ENCODE measurements at places on chromosomes 5 and 9.

DNA sequence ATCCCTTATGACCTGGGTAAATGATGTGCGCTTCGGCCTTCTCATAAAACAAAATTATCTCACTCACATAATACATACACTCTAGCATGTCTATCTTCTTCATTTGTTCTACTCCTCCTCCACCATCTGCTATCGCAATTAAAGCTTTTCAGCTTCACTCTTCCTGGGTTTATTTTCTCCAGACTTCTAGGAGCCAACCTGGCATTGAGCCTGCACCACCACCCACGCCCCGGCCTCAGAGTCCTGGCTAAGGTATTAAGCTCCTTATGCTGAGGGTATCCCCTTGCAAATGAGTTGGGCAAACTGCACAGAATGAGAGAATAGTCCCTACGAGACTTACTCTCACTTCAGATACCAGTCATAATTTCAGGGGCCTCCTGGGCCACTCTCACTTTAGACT, 236.1 kb upstream of the CDH12 start:
- no peak for DNase-seq

DNA sequence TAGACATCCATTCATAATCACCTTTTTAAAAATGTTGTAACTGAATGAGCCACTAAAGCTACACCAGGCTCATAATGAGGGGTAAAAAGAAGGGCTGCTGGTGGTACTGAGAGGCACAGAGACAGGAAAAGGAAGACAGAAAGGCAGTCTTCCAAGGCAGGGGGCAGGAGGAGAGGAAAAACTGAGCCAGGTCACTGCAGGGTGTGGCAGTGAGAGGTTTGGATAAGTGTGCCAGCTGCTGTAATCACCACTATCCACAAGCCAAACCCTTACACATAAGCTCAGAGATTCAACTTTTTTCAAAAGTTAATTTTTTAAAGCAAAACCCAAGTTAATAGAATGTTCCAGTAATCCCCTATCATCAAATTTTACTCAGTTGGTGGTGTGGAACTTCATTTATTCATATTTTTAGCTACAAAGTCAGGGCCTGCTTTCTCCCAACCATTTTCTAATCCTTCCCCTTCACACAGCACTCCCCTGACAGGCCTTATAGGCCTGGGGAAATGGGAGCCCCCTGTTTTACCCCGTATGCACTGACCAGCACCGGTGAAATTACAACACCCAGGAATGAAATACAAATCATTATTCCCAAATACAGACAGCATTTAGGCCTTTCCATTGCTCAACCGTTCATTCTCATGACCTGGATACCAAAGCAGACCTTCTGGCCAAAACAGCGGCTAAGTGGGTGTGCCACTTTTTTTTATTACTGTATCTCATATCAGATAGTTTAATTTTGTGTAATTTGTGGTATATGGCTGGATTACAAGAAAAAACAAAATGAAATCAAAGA, 76.3 kb downstream of the EFNA5 start:
- DNase-seq, result no peak

DNA sequence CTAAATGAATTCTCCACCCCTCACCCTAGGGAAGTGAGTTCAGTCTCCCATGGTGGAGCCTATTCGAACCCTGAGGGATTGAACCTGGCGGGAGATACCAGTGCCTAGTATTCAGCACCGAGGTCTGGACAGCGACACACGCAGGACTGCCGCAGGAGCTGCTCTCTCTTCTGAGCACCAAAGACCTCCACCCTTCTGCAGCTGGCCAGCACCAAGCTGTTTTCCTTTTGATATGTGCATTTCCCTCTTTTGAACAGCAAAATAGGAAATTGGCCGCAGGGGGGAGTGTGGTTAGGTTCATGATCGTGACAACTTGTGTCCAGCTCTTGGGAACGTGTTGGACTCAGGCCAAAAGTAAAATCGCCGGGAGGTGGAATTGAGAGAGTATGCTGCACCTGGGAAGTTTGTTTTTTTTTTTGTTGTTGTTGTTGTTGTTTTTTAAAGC, 1.2 kb upstream of the PCSK1 start:
- DNase-seq, result peak; percentile 39

GRCh38 chr5:40383749-40384651, 295.7 kb upstream of the PTGER4 start:
- DNase-seq, result peak; percentile 38

DNA sequence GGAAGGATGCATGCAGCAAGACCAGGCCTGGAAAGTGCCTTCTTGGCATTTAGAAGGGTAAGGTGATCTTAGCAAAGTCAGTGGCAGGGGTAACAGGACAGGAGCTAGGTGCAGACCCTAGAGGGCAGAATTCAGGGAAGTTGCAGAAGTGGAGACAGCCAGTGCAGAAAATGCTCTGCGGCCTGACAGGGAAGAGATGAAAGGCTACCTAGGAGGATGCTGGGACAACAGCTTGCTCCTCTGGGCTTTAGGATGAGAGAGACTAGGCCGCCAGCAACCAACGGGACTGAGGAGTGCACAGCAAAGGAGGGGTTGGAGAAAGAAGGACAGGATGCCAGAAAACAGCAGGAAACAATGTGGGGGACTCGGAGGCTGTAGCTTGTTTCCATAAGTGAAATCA, 219.9 kb downstream of the FSTL4 start:
- no peak for DNase-seq

GRCh38 chr9:34929506-34930102, 28.5 kb upstream of the PHF24 start:
- DNase-seq, result no peak

GRCh38 chr9:27196383-27196782, 87.4 kb downstream of the TEK start:
- no peak for DNase-seq

- DNase-seq, result no peak
Measured at GRCh38 chr9:4084435-4084818, 215.4 kb downstream of the GLIS3 start.

DNA sequence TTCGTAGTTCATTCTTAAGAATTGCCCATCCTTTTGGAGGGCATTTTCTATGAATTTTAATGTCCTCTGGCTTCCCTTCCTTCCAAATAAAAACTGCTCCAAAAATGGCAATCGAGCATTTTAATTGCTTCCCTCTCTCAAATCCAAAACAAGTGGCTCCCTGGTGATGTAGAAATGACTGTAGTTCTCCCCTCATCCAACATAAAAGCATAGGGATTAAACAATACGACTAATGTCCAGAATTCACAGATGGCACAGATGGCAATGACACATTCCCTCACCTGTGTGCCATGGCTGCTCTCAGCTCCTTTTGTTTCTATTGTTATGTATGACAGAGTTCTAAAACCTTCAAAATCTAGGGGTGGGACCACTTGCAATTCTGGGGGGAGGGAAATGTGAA, 417.3 kb downstream of the RAB3C start:
- DNase-seq, result no peak

DNA sequence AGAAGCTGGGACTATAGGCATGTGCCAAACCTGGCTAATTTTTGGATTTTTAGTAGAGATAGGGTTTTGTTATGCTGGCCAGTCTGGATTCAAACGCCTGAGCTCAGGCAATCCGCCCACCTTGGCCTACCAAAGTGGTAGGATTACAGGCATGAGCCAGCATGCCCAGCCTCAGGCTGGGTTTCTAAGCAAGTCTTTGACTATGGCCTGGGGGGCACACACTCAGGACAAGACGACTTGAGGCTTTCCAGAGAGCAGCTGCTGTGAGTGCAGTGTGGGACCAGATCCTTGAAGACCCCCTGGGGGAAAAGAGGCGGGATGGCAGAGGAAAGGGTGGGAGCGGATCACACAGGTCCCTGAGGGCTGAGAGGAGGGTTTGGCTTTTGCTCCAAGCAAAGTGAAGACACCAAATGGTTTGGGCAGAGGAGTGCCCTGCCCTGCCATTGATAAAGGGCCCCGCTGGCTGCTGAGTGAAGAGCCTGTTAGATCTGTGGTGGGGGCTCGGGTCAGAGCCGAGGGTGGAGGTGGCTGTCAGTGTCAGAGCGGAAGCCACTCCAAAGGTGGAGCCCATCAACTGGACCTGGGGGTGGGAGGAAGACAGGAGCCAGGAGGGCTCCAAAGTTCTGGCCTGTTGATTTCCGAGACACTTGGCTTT, 46.8 kb upstream of the FUBP3 start:
- DNase-seq, result no peak

DNA sequence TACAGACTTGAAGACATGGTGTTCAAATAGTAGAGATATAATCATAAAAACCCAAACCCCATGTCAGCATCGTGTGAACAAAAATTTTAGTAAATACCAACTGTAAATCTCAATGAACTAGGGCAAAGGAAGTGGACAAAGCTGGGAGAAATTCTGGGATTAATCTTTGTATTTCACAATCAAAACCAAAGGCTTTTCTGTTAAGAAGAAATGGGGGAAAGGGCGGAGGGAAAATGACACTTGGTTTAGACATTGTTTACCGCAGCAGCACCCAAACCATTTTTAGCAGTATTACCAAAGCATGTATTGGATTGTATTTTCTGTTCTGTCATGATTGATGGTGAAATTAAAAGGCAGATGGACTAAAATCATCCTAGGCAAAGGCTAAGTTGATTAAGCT, 134.2 kb upstream of the PRSS3 start:
- DNase-seq, result no peak

GRCh38 chr5:26582350-26583045, 455.9 kb downstream of the CDH9 start:
- no peak for DNase-seq

DNA sequence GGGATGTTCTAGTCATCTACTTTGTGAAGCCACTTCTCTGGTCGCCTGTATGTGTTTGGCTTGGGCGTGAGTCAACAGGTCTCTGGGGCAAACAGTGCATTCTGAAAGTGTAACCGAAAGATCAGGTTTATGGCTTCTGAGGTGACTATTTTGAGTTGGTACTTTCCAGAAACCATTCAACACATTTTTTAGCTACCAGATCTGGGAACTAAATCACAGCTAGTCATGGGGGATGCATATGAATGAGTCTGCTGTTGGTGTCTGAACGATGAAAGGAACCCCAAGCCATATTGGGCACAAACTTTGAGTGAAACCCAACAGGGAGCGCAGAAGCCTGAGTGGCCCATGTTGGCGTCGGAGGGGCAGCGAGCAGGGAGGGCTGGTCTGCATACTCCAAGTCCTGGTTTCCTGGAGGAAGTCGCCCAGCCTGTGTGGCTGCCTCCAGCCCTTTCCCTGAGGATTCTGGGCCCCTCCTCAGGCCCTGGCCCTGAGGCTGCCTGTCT, 35.3 kb downstream of the UBE2QL1 start:
- no peak for DNase-seq

- DNase-seq, result no peak
Measured at GRCh38 chr9:35651956-35652828, 1.5 kb upstream of the SIT1 start.

GRCh38 chr5:132496631-132497487, 6.3 kb upstream of the IRF1 start:
- no peak for DNase-seq

GRCh38 chr9:101999441-101999840, 261.0 kb upstream of the GRIN3A start:
- no peak for DNase-seq

GRCh38 chr9:124480621-124480981, 26.6 kb downstream of the NR5A1 start:
- no peak for DNase-seq

DNA sequence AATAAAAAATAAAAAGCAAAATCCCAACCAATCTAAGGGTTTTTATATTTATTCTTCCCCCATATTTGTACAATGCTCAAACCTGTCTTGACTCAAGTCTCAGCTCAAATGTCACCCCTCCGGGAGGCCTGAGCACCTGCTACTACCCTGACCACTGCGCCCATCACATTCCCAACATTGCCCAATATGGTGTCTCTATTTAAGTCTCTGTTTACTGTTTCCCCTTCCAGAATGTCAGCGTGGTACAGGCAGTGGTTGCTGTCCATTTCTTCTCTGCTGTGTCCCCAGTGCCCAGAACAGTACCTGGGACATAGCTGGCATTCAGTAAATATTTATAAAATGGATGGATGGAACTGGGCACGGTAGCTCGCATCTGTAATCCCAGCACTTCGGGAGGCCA, 47.3 kb upstream of the PRRC2B start:
- DNase-seq, result no peak

DNA sequence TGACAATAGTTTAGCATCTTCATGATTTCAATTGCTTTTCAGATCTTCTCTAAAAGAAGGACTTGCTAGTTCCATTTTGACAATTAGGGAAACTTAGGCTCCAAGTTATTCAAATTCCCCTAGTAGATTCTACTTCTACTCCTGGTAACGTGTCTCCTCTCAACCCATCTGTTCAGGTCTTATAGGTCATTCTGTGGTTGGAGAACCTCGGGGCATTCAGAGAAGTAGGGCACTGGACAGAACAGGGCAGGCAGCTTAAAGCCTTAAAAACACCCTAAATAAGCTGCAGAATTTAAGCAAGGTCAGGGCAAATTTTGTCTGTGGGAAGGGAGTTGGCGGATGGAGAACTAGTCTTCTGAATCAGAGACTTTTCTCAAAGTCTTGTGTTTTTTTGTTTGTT, 132.4 kb downstream of the TMEM174 start:
- no peak for DNase-seq

- no peak for DNase-seq
Measured at GRCh38 chr5:132496191-132496630, 5.6 kb upstream of the IRF1 start.

DNA sequence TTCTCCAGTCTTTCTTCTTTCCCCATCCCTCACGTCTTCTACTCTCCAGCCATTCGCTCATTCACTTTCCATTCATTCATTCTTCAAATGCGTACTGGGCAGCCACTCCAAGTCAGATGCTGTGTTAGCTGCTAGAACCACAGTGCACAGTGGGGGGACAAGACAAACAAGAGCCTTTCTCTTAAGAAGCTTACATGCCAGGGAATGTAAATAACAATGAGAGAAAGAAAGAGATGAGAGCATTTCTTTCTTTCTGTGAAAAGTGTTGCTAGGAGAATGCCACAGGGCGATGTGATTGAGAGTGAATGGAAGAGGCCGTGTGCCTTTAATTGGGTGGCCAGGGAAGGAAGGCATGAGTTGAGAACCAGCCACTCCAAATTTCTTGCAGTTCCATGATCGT, 46.3 kb upstream of the SMIM23 start:
- DNase-seq, result no peak

- peak; percentile 39 for DNase-seq
Measured at GRCh38 chr5:28766565-28767158, 1728.3 kb upstream of the CDH9 start.

- no peak for DNase-seq
Measured at GRCh38 chr5:170235876-170236864, 3.4 kb downstream of the C5orf58 start.

- peak; percentile 60 for DNase-seq
Measured at GRCh38 chr9:91207729-91208418, 153.8 kb downstream of the AUH start.

DNA sequence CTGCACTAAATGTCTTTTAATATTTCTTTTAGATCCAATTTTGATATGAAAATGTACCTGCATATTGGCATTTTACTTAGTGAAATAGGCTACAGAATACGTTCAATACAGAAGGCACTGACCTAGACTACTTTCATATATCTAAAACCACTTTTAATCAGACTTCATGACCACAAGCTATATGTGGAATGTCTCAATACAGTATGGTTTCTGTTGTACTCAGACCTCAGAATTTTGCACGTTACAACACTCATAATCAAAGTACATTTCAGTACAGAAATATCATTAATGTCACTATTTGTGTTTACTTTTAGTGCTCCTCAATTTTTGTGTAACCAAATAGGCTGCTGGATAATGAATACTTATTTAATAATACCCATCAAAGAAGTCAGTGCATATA, 74.8 kb downstream of the MEF2C start:
- DNase-seq, result no peak
